Forelimb muscle (tissue), 1 donor: ENCODE measurements at places on chromosomes 3 and 15.

- DNase-seq = no peak
These were observed 143.8 kb downstream of the NEO1 start for GRCh38 chr15:73196113-73196512.

- no peak for DNase-seq
These were observed 31.4 kb downstream of the ALS2CL start for GRCh38 chr3:46661776-46662766.

DNA sequence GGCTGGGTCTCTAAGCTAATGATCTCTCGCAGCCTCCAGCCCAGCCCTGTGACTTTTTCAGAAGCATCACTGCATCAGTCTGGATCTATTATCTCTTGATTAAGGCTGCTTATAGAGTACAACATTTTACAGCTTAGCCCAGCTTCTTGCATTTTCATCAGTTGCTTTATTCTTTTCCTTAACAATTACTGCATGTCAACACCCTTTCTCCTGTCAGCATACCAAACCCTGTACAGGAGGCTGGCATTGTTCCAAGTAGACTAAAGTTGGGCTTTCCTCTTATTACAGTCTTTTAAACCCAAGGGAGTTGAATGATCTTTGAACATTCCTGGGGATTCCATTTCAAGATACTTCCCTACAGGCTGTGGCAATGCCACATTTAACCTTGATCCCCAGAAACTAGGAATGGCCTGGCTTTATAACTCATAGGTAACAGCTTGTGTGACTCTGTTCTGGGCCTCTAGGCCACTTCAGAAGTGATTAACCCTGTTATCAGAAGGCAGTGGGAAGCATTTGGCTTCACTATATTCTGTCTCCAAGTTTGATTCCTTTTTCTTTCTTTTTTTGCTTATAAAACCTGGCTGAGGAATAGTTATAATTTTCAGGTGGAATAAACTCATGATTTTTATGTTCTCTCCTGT is 182.9 kb downstream of the KCNMB2 start:
- no peak for DNase-seq

- DNase-seq = no peak
These were observed 25.3 kb upstream of the ANKRD28 start for GRCh38 chr3:15823092-15823491.

DNA sequence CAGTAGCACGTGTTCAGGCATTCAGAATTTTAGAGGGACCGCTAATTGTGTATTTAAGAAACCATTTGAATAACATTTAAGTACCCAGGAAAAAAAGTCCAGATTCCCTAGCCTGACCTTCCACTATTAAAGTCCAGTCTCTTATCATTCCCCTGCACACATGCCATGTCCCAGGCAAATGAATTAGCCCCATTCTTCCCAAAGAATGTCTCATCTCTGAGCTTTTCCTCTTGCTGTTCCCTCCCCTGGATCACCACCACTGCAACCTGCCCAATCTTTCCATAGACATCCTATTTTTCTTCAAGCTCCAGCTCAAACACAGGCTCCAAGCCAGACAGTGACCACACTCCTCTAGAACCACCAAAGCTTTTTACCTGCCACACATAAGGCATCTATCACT is 25.9 kb downstream of the PLD1 start:
- DNase-seq = no peak

GRCh38 chr15:63499611-63500010 is 4.8 kb upstream of the USP3 start:
- no peak for DNase-seq

DNA sequence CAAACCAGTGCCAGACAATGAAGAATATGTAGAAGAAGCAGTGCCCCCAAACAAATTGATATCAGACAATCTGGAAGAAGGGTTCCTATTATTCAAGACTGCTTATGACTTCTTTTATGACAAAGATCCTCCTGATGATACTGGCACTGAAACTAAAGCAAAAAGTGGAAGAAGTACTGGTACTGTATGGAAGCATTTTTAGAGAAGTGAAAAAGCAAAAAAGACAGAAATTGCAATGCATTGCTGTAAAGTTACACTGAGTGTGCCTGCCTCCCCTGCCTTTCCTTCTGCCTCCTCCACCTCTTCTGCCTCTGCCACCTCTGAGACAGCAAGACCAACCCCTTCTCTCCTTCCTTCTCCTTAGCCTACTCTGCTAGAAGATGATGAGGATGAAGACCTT is 167.6 kb downstream of the PLCL2 start:
- DNase-seq = no peak

DNA sequence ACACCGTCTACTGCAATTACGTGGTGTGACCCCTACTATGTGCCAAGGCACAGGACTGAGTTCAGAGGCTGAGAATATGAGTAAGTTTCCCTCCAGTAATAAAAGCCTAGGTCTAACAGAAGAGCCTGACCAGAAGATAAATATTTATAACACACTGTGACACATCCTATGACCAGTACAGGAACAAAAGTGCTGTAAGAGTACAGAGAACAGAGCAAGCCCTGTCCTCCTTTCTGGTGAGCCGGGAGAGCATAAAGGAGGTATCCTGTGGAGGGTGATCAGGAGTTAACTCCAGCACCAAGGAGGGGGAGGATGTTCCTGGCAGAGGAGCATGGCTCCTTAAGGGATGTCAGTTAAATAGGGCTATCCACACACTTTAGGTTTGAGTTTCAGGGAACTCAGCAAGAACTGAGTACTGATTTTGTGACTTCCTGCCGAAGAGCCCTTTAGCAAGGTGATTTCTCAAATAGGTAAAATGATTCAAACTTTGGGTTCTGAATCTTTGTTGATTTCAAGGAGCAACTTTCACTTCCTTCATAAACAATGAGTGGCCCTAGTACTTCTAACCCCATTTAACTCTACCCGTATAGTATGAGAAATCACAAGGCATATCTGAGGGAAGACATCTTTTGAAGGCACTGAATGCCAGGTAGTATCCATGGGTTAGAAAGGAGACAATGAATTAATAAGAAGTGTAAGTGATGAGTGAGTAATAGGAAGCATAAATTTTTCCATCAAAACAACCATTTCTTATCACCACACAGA is 198.0 kb downstream of the THRB start:
- no peak for DNase-seq

- DNase-seq = no peak
These were observed 34.9 kb upstream of the MEIS2 start for GRCh38 chr15:37135225-37135624.

GRCh38 chr3:632571-633170 is 436.1 kb downstream of the CHL1 start:
- DNase-seq = peak; percentile 17

- DNase-seq = no peak
These were observed 28.2 kb downstream of the B3GNT5 start for GRCh38 chr3:183281126-183281797.

DNA sequence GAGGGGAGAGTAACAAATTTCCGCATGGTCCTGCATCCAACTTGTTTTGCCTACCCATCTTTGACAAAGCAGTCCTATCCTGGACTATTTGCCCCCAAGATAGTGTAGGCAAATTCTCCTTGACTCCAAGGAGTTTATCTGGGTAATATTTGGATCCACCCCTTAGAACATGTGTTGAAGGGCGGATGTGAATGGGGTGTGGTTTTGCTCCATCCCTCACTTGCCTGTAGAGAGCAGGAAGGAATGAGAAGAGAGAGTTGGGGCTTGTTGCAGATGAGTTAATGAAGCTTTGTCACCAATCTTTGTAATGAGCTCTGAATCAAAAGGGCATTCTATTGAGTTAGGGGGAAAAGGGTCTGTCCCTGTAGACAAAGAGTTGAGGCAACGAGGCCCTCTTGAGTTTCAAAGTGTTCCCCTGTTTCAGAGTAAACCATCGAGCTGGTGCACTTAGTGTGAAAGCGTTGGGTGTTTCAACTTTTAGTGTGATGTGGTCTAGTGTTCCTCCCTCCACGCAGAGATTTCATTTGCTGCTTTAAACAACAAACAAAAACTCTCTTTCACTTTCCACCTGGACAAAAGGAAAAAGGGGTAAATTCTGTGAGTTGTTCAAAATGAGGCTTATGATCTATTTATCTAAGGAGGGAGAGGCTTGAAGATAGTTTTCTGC is 42.2 kb upstream of the PPARG start:
- no peak for DNase-seq

DNA sequence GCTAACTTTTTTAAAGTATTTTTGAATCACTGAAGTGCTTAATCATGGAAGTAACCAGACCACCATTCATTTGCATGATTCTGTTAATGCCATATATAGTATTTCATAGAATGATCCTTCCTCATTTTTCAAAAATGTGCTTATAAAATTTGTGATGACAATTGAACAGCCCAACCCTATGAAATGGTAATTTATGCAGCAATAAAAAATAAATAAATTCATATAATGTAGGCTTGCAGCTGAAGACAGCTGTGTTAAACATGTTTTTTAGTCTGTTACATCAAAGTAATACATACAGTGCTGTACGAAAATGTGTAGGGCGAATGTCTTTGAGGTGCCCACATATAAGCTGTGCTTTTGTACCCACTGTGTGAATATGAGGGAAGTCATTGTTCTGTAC is 131.7 kb downstream of the FILIP1L start:
- DNase-seq = no peak

GRCh38 chr3:134542287-134542958 is 56.6 kb downstream of the CEP63 start:
- no peak for DNase-seq

DNA sequence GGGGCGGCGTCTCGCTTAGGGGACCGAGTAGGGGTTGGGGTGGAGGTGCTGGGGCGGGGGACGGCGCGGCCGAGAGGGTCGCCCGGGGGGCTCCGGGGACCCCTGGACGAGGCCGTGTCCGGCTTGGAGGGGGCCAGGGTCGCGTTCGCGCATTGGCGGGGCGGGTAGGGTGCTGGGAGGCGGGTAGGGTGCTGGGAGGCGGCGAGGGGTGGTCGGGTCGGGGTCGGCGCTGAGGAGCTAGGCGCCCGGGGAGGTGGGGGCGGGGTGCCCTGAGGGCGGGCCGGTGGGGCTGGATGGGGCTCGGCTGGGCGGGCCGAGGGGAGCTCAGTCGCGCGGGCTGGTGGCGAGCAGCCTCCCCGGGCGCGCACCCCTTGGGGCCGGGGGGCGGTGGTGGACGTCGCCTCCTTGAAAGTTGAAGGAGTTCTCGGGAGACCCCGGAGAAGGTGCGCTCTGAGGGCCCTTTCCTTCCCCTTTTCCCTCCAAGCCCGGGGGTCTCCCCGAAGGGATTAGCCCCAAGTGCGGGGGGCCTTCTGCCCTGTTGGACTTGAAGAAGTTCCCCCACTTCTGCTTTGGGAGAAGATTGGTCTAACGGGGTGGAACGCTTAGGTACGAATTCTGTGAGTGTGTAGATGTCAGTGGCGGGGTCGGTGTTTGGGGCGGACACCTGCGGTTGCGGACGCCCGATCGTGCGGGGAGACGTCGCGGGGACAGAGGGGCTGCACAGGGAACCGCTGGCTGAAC is 543 bp downstream of the MEF2A start:
- no peak for DNase-seq

DNA sequence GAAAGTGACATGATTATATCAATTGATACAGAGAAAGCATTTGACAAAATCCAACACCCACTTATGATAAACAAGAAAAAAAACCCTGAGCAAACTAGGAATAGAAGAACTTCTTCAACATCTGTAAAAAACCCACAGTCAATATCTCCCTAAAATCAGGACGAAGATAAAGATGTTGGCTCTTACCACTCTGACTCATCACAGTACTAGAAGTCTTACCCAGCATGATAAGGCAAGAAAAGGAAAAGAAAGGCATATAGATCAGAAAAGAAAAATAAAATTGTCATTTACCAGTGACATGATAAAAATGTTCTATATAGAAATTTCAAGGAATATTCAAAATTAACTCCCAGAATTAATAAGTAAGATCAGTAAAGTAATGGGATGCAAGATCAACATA is 7.2 kb upstream of the FBXW12 start:
- DNase-seq = no peak

- DNase-seq = no peak
These were observed 12.7 kb downstream of the SOX2 start for GRCh38 chr3:181724192-181724965.
